ENCODE measurements at places on chromosomes 3 and 15.

GRCh38 chr3:175227126-175227525, 368.0 kb downstream of the NAALADL2 start:
- no peak for DNase-seq

GRCh38 chr3:123632161-123632655, 47.4 kb upstream of the HACD2 start:
- no peak for DNase-seq

GRCh38 chr15:101178931-101179330, 72.9 kb downstream of the CHSY1 start:
- DNase-seq = no peak

DNA sequence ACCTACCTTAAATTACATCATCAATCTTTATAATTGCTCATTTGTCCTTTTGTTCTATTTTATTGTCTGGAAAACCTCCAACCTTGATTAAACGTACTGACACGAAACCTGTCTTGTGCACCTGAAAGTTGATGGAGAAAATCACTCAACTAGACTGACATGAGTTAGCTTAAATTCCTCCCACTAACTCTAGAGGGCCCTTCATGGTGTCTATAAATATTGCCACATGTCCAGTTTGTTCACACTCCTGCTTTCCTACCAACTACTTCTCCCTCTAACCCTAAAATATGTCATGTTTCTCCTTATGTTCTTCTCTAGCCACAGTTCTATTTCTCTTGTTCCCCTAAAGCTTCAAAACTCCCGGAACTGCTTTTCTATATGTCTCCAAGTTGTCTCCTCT, 59.8 kb upstream of the SGO1 start:
- DNase-seq = no peak

GRCh38 chr3:112020674-112021085, 13.9 kb upstream of the TMPRSS7 start:
- DNase-seq = no peak

DNA sequence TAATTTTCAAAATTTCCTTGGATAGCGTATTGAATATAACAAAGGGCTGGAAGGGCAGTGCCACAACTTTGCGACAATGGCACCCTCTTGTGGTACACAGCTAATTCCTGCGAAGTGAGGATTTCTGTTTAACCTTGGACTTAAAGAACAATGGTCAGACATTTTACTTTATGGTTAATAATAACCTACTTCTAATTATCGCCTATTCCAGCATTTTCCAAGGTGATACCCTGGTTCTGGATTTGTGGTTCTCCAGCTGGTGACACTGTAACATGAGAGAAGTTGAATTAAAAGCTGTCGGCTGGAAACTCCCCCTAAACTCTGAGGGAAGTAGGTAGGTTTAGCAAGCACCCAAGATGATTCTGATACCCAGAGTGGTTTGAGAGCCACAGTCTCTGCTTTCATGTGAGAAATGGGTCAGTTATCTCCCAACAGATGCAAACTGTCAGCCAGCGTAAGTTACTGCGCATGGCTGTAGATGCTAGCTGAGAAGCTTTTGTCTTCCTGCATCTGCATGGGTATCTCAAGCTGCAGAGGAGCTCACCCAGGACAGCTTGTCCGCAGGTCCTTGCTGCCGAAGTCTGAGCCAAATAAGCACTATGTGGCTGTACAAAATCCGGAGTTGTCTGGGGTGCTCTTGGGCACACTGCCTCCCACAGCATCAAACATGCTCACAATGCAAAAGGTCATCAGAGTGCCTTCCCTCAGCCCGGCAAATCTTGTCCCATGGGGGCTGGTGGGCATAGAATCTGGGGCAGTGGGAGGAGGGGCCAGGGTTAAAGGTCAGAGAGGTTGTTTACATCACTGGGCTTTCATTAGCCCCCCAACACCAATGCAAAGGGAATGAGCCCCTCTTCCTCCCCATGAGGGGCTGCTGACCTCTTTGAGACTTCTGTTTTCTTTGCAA, 6.6 kb upstream of the CHSY1 start:
- peak; percentile 64 for DNase-seq

DNA sequence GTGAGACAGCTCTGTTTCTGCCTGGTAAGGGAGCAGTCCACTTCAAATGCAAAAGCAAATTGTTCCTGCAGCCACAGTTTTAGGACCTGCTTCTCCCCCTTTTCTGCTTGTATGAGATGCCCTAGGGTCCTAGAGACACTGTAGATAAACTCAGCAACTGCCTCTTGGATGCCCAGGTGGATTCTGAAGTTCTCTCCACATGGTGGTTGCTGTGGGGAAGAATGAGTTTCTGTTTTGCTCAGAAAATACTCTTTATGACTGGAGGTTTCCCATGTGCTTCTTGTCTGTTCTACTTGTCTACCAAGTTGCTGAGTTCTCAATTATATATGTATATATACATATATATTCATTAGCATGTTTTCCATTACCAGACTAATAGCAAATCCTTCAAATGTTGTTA, 5.6 kb upstream of the ZNF80 start:
- DNase-seq = no peak
